ENCODE measurements at places on chromosomes 1 and 21. TPM values are rescaled to one million over a fixed set of nuclear protein-coding genes. Genes with fewer than 3 reads are reported as not detected.

RNF186 gene
- 0.60 TPM for total RNA-seq

CLDN14 gene
- 16.4 TPM for total RNA-seq

RER1 gene
- 163 TPM for total RNA-seq

GJA5 gene
- 1.1 TPM for total RNA-seq

C8A gene
- total RNA-seq: 302 TPM

SMIM11 gene
- total RNA-seq: 2.3 TPM

PBX1 gene
- 9.5 TPM for total RNA-seq

FCRL6 gene
- 0.23 TPM for total RNA-seq

DNA sequence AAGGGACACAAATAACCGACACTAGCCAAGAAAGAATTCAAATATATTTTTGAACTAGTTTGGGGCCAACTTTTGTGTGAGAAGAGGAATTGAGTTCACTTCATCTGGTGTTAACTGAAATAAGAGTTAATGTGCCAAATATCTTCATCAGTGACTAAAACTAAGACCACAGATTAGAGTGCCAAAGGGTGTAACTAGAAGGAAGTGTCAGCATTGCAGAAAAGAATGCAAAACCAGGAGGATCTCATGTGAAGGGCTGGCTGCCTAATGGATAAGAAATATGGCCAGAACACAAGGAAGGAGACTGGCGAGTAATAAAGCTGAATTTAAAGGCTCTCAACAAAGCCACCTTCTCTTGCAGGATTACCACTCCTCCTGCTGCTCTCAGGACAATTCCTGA is 61.8 kb upstream of the LRRC8D start:
- DNase-seq: no peak

DNA sequence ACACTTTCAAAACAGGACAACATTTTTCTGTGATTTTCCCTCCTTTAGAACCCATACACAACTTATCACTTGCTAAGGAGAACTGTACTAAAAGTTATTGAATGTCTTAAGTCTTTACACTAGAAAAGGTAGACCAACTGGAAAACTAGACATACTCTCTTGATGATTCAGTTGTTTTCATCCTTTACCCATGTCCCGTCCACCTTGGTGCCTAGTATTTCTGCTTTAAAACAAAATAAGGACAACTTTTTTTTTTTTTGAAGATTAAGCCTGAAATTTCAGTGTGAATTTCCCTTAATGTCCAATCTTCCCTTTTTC is 4.5 kb downstream of the CDKN2C start:
- DNase-seq: no peak

- DNase-seq: no peak
These were observed 26.4 kb downstream of the FOXO6 start for GRCh38 chr1:41387667-41388091.

- no peak for DNase-seq
These were observed 148.7 kb upstream of the SPAG17 start for GRCh38 chr1:118333601-118334210.

- DNase-seq: no peak
These were observed 115.4 kb downstream of the RIPK4 start for GRCh38 chr21:41651406-41651805.

DNA sequence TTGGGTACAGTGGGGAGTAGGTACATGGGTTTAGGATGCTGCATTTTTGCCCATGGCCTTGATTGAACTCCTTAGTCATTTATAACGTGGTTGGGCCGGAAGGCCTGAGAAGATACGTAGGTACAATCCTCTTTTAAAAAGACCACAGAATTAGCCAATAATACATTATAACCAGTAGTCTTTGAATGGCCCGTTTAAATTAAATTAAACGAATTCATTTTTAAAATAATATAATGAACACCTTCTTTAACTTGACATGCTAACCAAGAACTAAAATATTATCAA is 20.1 kb upstream of the ADAR start:
- DNase-seq: no peak

DNA sequence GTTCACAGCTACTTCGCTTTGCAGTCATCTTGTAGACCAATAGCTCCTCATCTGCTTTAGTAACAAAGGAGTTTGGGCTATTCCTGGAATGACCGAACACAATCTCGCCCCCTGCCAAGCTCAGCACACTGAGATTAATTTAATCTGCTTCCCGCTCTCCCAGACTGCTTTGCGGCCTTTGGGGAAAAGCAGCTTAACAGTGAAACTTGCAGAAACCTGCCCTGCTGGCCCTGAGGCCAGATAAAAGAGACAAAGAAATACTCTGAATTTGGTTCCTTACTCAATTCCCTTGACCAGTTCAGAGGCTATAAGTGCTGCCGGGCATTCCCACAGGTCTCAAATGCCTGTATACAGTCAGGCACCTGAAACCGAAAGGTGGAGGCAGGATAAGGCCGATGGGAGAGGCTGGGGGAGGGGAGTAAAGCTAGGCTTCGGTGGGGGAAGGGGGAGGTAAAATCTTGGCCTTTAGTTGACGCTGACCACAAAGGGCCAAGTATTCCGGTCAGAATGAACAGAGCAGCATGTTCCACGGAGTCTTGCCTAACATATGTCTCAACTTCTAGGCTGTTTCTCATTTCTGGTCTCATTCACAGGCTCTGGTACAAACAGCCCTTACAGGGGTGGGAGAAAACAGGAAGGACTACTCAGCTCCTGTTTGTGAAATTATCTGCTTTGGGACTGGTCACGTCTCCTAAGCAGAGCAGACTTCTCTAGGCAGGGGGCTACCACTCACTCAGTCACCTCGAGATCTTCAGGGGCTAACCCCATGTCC is 17.7 kb upstream of the A3GALT2 start:
- DNase-seq: peak; percentile 60

DNA sequence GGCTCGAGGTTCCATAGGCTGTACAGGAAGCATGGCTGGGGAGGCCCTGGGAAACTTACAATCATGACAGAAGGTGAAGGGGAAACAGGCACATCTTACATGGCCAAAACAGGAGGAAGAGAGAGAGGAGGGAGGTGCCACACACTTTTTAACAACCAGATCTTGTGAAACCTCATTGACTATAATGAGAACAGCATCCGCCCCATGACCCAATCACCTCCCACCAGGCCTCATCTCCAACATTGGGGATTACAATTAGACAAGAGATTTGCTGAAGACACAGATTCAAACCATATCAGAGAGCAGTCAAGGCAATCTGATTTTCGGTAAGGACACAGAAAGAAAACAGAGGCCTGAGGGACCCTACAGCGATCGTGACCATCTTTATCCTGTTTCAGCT is 41.7 kb downstream of the TNFRSF9 start:
- no peak for DNase-seq

- no peak for DNase-seq
These were observed 48.9 kb upstream of the LEPR start for GRCh38 chr1:65371544-65371943.

- no peak for DNase-seq
These were observed 16.5 kb downstream of the SOD1 start for GRCh38 chr21:31675960-31676359.

GRCh38 chr21:46142582-46143473 is 12.6 kb downstream of the FTCD start:
- peak; percentile 47 for DNase-seq

GRCh38 chr1:3351449-3352298 is 102.8 kb upstream of the ARHGEF16 start:
- DNase-seq: no peak

DNA sequence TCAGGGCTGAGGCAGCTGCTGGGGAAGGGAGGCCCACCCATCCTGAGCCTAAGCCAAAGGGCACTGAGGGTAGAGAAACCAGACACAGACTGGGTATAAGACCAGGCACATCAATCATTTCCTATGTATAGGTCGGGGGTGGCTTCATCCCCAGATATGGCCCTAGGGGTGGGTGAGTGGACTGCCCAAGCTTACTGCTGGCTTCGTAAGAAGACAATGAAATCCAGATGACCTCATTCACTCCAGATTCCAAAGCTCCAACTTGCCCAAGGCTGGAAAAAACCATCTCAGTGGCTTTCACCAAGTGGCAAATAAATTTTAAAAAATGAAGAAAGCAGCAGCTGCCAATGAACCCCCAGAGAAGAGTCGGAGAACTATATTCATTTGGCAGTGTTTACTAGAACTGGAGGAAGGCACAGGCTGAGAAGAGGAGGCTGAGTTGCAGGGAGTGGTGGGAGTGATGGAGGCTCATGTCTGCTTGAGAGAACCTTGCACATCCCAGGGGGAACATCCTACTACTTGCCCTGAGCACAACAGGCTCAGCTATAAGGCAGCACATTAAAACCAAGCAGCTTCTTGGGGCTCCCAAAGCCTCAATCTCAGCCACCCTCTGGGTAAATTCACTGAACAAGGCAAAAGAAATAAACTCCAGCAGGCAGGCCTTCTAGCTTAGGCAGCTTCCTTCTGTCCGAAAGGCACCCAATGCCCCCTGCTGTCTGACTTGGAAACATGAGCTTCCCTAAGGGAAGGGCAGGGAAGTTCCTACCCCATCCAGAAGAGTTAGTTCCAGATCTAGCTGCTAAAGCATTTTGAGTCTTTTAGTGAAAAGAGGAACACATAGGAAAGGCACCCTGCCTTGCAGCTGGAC is 14.1 kb downstream of the PEA15 start:
- no peak for DNase-seq

DNA sequence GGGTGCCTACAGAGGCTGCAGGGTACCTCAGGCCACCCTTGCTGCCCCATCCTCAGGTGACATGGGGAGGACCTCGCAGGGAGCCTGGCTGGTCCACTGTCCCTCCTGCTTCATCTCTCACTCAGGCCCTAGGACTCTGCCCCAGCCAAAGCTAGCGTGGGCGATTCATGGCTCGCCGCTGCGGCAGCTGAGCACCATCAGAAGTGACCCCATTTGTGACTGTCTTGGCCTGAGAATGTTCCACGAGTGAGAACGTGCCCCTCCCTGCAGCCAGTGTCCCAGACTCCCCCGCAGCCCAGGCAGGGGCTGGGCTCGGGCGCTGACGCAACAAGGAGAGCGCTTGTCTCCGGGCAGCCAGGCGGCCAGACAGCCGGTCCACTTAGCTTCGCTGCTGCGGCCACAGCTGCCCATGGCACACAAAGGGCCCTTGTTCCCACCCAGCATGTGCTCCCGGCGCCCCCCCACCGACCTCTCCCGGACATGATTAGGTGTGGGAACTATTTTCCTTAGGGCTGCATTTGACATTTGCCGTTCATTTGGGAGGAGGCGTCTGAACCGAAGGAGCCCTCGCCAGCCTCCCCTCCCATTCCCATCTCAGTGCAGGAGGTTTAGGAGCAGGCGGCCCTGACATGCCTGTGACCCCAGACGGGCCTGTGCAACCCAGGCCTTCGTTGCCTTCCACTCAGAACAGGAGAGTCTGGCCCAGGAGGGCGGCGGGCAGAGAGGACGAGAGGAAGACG is 19.3 kb upstream of the POFUT2 start:
- peak; percentile 71 for DNase-seq

DNA sequence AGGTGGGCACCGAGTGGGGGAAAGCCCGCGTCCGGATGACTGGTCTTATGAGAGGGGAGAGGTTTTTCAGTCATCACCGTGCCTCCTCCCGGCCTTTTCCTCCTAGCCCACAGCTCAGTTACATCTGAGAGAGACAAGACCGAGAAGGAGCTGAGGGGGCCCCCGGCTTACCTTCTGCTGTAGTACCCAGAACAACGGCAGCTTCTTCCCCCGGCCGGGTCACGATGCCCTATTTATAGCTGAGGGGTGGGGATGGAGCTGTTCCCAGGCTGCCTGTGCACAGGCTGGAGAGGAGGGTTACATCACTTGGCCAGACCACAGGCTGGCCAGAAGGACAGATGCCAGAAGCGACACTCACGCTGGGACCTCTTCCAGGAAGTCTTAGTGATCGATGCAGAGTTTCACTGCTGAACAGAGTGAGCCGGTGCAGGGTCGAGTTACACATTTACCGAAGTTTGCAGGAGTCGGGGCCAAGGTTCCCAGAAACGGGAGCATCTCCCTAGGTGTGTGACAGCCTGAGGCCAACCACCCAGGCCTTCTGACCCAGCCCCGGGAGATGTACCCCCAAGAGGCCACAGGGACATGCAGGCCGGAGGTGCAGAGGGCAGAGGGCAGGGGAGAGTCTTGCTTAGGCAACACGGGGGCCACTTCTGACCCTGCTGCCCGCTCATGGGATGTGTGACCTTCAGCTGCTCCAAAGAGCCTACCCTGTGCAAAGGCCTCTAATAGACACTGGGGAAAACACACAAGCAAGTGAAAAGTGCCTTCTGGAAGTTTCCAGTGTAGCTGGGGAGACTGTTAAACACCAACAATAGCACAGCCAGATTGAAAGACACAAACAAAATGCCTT is at the start of gene AGT:
Gene AGT (minus strand): TSS at position 208 of the 850 bp plus-strand sequence. CDS start 3,299 bp downstream, outside the sequence.
- peak; percentile 98 for DNase-seq

- no peak for DNase-seq
These were observed 19.0 kb downstream of the MORC3 start for GRCh38 chr21:36338975-36339374.

- no peak for DNase-seq
These were observed 2.3 kb downstream of the CD53 start for GRCh38 chr1:110875216-110875731.

DNA sequence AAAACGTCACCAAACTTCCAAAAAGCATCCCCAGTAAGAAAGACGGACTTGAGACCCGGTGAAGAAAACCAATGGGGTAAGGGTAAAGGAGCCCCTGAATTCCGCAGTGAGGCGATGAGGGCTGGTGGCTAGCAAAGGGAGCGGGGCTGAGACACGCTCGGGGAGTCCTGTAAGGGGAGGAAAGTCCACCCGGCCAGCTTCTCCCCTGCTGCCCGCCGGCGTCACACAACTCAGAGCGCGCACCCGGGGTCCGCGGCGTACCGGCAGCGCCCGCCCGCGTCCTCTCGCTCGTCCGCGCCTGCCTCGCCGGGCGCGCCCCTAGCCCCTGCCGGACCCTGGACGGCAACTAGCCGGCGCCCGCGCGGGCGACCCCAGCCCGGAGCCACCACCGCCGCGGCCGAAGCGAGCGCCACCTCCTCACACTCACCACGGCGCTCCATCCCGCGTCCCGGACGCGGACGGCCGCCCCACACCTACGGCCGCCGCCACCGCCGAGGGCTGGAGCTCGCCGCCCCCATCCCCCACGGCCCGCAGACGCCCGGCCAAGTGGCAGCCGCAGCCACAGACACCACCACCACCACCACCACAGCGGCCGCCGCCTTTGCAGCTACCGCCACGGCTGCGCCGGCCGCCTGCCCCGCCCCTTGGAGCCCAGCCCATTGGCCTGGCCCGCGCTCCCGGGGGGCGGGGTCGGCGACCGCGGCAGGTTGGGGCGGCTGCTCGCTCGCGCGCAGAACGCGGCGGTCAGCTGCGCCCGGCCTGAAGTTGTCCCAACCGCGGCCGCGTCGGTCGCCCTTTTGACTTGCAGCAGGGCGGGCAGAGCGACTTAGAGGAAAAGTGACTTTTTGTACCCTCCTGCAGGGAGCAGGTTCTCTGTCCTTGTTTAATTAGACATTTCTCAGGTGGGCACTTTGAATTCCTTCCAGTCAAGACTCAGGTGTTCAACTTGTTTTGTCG is 10.0 kb upstream of the ARHGAP29 start:
- DNase-seq: peak; percentile 91

- no peak for DNase-seq
These were observed 1.1 kb downstream of the TXNIP start for GRCh38 chr1:145995148-145995881.

DNA sequence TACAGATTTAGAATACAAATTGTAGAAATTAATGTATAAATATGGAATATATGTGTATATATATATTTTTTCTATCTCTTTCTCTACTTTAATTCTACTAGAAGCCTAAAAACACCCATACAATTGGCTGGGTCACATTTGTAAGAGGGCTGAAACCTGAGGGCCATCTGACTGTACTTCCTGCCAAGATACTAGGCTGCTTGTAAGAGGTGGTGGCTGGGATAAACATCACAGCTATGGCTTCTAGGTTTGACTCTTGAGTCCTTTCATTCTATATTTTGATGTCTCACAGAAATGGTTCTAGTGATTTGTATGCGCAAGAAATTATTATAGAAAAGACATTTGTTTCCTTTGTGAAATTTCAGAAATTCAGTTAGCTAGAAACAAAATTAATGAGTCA is 1155.2 kb upstream of the B3GALT2 start:
- no peak for DNase-seq

Measured in left lobe of liver (tissue), 2 donors.